ENCODE measurements at places on chromosomes 7 and 10. TPM values are rescaled to one million over a fixed set of nuclear protein-coding genes. Genes with fewer than 3 reads are reported as not detected.

GRCh38 chr10:43870968-43871439 lies 222.3 kb upstream of the ZNF32 start:
- H3K27ac ChIP-seq = no peak overlapping the region
- no peaks in the 10 kb centered on the region for H3K27me3 ChIP-seq
- peaks cover 7% of the 10 kb centered on the region for H3K4me1 ChIP-seq
- H3K36me3 ChIP-seq = no peaks in the 10 kb centered on the region
- DNase-seq = no peak

The GNGT1 gene
- not detected for total RNA-seq

DNA sequence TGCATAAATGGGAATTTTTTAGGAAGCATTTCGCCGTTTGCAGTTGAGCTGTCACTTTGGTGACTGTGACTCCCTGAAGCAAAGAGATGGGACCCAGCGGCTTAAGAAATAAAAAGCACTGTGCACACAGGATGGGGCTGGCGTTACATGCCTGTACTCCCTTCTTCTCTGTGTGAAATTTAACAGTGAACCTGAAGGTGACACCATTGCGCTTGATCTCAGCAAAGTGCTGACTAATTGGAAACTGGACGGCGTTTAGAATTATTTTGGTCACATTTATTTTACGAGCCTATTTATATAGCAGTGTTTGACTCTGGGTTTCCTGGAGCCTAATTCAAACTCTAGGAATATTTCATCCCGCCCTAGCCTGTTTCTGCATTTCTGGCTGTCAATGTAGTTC lies 146.2 kb downstream of the PAXIP1 start:
- H3K27me3 ChIP-seq = peaks cover 62% of the 10 kb centered on the region
- no peaks in the 10 kb centered on the region for H3K4me1 ChIP-seq
- no peaks in the 10 kb centered on the region for H3K36me3 ChIP-seq
- no peak overlapping the region for H3K4me3 ChIP-seq
- no peak overlapping the region for H3K27ac ChIP-seq
- DNase-seq = no peak

The CFAP69 gene
- 4.3 TPM for total RNA-seq

GRCh38 chr7:142956951-142957623 lies 5.1 kb downstream of the KEL start:
- H3K4me3 ChIP-seq = no peak overlapping the region
- H3K4me1 ChIP-seq = no peaks in the 10 kb centered on the region
- no peaks in the 10 kb centered on the region for H3K36me3 ChIP-seq
- H3K27me3 ChIP-seq = peaks cover 3% of the 10 kb centered on the region
- H3K27ac ChIP-seq = no peak overlapping the region

GRCh38 chr7:50335230-50335794 lies 30.8 kb downstream of the IKZF1 start:
- DNase-seq = no peak
- H3K36me3 ChIP-seq = no peaks in the 10 kb centered on the region
- no peaks in the 10 kb centered on the region for H3K27me3 ChIP-seq
- no peak overlapping the region for H3K27ac ChIP-seq
